ENCODE measurements at places on chromosomes 12 and 14.

DNA sequence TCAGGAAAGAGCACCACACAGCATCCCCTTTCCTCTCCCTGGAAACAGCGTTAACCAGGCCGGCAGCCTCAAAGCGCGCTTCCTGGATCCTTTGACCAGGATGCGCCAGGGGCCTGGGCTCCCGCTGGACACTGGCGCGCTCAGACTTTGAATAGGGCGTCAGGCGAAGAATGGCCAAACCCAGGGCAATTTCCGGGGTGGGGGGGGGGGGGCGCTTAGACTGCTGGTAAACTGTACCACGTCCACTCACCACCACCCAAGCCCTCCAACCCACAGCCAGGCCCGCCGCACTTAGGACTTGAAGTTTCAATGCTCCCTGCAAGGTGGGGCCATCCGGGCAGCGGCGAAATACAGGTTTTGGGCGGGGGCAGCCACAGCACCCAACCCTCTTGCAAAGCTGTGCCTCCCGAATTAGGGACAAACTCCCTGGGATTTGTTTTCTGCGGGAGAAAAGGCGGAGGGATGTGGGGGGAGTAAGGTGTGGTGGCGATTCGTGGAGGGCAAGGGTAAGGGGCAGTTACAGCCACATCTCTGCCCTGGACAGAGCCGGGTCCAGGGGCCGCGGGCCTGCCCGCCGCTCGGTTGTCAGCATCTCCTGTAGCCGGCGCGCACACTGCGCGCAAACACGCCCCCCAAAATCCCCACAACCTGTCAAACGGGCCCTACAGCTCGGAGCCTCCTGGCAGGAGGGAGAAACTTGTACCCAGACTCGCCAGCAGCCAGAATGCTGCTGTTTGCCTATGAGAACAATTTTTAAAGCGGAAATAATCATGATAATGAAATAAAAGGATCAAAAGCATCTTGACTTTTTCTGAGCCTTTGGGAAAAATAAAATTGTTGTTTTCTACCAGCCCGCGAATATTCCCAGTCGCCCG is 958 bp downstream of the RTN1 start:
- no peak for DNase-seq

GRCh38 chr12:130617219-130617618 is 98.9 kb downstream of the RIMBP2 start:
- DNase-seq = no peak

DNA sequence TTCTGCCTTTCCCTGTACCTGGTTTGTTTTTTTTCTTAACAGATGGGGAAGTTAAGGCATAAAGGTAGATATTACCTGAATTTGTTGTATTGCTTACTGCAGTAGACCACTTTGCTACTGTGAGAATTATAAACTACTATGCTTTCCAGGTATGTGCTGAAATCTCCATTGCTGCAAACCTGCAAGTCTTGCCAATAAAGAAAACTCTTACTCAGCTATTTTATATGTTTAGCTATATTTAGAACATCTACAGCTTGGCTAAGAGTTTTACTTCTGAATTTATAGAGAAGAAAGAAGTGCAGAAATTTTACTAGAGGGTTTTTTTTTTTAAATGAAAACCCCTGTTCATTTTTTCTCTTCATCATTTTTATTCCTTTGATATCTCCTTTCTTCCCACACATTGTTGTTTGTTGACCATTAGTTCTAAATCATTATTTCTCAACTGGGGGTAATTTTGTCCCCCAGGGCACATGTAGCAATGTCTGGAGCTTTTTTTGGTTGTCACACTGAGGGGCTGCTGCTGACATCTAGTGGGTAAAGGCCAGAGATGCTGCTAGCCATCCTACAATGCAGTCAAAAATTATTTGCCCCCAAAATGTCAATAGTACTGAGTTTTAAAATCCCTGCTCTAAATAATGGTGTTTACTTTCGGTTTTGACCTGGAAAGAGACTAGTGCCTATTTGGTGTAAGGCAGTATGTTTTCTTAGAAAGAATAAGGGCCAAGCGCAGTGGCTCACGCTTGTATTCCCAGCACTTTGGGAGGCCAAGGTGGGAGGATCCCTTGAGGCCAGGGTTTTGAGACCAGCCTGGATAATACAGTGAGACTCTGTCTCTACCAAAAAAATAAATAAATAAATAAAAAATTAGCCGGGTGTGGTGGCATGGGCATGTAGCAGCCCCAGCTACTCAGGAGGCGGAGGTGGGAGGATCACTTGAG is 48.6 kb downstream of the PCNX1 start:
- no peak for DNase-seq

- DNase-seq = no peak
Observed at GRCh38 chr12:4068981-4069669, 195.9 kb upstream of the PARP11 start.

DNA sequence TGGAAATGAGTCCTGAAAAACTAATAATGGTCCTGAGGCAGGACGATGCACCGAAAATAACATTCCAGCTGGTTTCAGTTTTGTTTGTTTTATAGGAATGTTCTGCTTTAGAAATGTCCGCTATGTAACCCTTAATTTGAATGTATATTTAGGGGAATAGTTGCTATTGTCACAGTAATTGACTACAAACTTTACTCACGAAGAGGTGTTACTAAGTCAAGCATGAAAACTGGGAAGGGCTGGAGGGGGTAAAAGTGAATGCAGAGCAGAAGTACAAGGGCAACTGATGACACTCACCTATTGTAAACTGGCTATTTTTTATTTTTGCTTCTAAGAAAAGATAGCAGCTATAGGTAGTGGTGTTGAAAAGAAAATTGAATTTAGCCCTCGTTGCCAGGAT is 230.7 kb upstream of the SYT10 start:
- no peak for DNase-seq

DNA sequence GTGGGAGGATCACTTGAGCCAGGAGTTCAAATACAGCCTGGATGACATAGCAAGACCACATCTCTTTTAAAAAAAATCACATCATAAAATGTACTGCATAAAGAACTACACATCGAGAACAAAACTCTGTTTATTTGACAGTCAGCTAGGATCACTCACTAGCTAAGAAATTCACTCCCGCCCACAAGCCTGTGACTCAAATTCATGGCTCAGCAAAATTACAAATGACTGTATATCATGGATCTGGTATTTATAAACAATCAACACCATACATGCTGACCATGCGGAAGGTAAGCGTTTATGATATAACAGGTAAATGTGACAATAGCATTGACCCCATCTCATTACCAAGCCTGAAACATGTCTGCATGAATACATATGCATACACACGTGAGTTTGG is 206.5 kb downstream of the EFCAB11 start:
- DNase-seq = no peak

- DNase-seq = no peak
Observed at GRCh38 chr12:68102163-68102562, 57.4 kb downstream of the IFNG start.

Data from hindlimb muscle (tissue), 1 donor.